ENCODE measurements at places on chromosomes 3 and 15.

GRCh38 chr3:88703501-88704059 lies 403.8 kb upstream of the EPHA3 start:
- DNase-seq = no peak

DNA sequence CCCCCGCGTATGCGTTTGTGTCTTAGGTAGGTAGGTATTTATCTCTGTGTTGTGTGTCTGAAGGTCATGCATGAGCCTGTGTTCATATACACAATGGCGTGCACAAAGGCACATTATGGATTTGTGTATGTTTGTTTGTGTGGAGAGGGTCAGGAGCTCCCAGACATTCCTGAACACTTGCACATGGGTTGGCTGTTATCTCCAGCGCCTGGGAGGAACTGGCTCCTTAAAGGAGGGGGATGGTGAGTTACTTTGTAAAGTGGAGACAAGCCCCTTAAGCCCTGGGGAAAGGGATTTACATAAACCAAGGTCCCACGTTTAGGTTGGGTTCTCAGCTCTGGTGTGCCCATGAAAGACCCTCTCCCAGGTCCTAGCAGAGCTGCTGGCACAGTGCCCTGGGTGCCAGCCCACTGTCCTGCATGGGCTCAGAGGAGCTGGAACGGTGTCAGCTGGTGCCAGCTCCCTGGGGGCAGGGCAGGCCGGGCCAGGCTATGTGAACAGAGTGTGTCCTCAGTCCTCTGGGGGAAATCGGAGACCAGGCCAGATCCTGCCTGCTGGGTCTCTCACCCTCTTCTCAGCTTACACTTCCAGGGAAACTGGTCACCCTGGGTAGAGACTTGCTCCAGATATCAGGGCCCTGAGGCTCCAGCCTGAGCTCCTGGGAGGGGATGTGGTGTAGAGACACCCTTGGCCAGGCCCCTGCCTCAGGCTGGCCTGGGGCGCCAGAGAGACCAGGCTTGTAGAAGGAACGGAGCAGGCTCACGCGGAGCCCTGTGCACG lies 25.1 kb downstream of the SNX33 start:
- DNase-seq = no peak

DNA sequence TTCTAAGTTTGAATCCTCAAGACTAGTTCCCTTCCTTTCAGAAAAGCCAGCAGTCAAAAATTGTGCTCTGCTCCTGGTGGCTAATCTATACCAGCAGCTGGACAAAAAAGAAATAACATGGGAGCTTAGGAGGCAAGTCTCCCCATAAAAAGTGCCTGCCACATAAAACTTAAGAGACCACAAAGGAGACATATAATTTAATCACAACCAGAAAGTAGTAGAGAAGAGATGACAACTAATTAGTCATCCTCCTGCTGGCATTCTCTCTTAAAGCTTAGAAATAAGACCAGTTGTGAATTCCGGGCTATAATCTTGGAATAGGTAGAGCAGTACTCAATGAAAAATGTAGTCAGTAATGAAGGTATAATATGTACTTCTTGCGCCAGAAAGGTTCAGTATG lies 20.2 kb upstream of the IMPG2 start:
- DNase-seq = no peak

DNA sequence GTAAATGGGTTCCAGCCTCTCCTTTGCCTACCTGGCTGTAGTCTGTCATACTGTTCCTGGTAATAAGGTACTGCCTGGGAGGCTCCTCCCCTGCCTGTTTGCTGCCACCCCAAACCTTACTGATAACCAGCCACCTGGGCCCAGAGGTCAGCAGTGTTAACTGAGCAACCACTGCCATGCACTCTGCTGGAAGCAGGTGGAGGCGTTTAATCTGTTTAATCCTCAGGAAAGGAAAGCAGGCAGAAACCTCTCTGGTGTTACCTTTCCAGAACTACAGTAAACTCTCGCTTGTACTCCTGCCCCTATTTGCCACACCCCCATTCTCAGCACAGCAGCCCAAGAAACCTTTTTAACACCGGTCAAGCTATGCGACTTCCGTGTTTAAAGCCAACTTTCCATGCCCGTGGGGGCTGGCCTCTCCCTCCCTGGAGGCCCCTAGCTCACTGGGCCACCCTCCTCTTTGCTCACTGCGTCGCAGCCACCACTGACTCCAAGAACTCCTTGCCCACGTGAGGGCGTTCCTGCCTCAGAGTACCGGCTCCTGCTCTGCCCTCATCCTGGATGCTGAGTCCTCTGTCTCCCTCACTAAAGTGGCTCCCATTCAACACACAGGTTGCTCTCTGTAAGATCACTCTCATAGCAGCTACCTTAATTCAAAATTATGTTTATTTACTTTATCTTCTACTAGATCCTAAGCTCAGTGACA lies 8.3 kb downstream of the BDH1 start:
- no peak for DNase-seq

DNA sequence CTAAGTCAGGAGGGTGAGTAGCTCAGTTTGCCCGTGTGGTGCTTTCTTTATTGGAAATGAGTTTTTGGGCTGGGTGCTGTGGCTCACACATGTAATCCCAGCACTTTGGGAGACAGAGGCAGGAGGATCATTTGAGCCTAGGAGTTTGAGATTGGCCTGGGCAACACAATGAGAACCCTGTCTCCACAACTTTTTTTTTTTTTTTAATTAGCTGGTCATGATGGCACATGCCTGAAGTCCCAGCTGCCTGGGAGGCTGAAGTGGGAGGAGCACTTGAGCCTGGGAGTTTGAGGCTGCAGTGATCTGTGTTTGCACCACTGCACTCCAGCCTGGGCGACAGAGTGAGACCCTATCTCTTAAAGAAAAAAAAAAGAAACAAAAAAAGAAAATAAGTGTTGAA lies 174.9 kb downstream of the NSMCE3 start:
- no peak for DNase-seq

DNA sequence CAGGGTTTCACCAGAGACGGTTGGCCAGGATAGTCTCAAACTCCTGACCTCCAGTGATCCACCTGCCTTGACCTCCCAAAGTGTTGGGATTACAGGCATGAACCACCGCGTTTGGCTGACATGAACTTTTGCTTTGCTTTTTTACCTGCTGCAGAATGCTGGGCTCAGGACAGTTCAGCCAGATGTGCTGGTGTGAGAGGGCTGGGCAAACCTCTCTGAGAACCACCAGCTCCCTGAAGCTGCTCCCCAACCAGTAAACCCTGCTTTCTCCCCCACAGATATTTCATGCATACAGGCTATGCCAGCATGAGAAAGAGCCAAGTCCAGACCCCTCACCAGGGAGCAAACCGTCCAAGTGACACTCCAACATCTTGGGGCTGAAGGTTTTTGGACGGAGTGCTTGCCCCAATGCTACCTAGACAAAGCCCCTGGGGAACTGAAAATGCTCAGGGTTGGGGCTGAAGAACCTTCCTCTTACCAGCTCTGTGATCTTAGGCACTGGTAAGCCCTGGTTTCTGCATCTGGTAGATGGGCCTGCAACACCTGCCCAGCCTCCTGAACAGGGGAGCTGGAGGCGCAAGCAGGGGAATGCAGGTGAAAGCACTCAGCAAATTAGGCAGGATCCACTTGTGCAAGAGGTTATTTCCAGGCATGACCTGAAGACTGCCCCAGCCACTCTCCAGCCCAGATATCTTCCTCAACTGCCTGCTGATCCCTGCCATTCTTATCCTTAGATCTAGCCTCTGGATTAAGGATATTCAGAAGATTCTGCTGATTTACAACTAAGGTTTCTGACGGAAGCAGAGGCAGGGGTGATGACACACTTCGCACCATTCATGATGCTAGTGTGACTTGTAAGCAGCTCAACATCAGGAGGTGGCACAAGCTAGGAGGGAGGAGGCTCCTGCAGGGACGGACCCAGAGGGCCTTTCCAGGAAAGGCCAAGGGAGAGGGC lies 78.8 kb downstream of the TLE3 start:
- no peak for DNase-seq

- no peak for DNase-seq
Observed at GRCh38 chr3:197306374-197307086, 8.1 kb upstream of the DLG1 start.

DNA sequence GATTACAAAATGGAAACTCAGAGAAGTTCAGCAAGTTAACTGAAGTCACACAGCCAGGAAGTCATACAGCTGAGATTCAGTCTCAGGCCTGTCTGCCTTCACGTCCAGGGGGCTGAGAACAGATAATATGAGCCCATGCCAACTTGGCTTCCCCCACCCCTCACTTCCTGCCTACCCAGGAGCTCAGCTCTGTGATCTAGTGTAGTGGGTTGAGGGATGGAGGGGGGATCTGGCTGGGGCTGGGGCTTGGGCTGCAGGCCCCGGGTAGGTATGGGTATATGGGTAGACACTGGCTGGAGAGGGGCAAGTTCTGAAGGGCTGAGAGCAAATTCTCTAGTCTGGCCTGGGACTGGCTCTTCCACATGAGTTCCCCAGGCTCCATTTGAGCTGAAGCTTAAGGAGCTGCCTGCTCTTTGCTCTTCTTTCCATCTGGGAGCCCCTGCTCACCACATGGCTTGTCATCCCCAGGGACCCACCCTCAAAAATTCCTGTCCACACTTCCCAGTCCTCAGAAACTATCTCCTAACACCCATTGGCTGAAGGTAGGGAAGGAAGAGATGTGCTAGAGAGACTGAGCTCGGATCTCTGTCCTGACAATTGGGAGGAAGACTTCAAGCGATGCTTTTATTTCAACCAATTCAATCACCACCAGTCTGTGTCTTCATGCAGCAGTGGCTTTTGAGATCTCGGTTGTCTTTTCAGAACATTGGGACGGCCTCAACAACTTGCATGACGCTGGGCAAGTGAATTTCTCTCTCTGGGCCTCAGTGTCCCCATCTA lies 2.0 kb downstream of the RASGRF1 start:
- DNase-seq = no peak

DNA sequence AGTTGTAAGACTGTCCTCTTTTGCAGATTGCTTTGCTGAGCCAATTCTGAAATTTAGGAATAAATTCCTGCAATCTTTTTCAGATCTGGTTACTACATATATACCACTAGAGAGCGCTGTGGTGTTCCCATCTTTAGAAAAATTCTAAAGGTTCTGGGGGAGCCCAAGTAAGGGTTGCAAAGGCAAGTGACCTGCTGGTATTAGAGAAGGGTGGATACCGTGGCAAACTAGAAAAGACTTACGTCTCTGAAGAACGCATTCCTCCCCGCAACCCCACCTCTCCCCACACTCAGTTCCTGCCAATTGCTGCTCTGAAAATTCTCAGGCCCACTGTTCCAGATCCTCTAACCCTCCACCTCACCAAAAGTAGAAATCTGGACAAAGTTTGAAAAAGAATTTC lies 48.5 kb downstream of the EFHB start:
- peak; percentile 41 for DNase-seq

DNA sequence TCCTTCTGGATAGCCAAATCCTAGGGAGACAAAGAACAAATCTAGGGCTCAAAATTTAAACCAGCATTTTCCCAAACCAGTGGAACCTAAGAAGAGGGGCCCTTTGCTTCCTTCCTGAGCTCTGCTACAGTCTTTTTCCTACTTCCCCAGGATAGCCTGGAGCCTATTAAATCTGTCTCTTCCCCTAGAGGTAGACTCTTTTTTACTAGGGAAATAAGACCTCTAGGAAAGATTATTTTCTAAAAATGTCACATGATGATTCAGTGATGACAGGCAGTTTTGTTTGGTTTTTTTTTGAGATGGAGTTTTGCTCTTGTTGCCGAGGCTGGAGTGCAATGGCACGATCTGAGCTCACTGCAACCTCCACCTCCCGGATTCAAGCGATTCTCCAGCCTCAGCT lies 18.5 kb downstream of the RMDN3 start:
- DNase-seq = no peak

GRCh38 chr15:81923561-81924350 lies 122.1 kb downstream of the MEX3B start:
- DNase-seq = no peak

DNA sequence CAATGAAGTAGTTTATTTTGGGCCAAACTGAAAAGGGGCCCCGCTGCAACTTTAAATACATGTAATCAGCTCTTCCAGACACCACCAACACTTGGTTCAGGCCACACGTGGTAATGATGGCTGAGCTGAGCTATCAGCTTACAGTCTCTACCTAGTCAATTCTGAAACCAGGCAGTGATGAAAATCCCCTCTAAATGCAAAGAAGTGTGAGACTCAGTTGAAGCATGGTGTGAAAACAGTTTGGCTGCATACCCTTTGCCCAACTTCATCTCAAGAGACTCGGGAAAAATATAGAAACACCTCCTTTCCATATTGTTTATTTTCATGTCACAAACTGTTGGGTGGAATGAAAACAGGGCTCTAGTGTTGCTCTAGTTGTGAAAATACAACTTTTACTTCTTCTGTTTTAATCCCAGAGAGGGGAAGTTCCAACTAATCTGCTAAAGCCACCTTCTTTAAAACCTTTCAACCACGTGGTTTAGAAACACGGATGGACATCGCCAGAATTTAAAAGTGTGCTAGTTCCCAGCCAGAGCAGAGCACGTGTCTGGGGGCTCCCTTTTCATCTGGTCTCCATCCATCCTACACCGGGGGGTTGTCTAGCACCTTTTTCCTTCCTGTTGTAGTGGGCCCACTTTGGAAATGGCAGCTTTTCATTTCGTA lies 229.1 kb downstream of the EPHB1 start:
- DNase-seq = no peak

GRCh38 chr15:25830844-25831451 lies 32.2 kb downstream of the ATP10A start:
- DNase-seq = no peak

DNA sequence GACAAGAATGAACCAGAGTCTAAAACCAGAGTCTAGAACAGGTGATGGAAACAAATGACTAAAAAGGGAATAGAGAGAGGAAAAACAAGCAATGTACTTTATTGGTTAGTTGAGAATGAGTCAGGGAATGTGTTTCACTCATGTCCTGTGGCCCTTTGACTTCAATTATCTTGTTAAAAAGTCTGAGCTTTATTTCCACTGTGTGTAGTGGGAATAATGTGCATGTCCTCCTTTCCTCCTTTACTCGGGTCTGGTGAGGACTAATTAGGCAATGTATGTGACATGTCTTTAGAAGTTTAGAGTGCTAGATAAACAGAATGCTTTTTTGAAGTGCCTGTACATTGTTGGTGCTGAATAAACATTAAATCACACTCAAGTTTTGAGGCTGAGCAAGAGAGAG lies 21.3 kb downstream of the LSAMP start:
- no peak for DNase-seq

DNA sequence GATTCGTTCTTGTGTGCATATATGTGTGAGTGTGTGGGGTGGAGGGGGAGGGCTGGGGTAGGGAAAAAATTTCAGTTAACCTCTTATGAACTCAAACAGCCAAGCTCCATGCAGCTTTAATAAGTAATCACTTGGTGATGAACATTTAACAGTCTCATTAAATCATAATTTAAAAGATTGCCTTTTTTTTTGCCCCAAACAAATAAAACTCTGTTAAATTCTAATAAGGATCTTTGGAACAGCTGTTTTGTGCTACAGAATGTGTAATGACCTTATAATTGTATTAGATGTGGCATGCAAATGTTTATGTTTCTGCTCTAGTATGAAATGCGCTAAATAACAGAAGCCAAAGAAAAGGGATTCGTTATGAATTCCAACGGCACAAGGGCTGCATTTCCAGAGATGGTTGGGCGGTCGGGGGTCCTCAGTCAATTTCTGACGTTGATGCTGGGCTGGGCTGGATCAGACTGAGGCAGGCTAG lies 80.0 kb upstream of the RORA start:
- no peak for DNase-seq

- DNase-seq = no peak
Observed at GRCh38 chr3:176848431-176849214, 348.7 kb downstream of the TBL1XR1 start.

- no peak for DNase-seq
Observed at GRCh38 chr15:72205273-72205672, 7.7 kb upstream of the GRAMD2A start.

- DNase-seq = no peak
Observed at GRCh38 chr15:59699810-59700431, 10.8 kb upstream of the BNIP2 start.

All from GM13976 (cell line).